Peyer's patch (tissue), 4 donors: ENCODE measurements at places on chromosomes 7 and 10. TPM values are rescaled to one million over a fixed set of nuclear protein-coding genes. Genes with fewer than 3 reads are reported as not detected.

DNA sequence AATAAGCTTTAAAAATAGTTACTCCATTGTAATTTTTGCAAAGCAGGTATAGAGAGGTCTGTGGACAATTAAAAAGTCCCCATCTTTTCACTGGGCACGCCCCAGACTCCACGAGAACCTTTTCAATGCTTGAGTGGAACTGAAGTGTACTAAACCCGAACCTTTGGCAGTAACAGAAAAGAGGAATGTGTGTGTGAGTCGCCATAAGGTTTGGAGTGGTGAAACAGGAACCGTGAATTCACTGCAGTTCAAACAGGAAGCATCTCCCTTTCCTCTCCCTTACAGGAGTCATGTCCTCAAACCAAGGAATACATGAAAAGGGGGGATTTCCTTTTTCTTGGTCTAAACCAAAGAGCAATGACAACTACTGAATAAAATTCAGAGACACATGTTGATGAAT, 23.2 kb downstream of the NDUFB2 start:
- DNase-seq = no peak
- H3K4me1 ChIP-seq = no peaks in the 10 kb centered on the region
- H3K36me3 ChIP-seq = no peaks in the 10 kb centered on the region

GRCh38 chr7:96188174-96188581, 133.7 kb downstream of the SLC25A13 start:
- H3K27me3 ChIP-seq = no peaks in the 10 kb centered on the region
- H3K4me1 ChIP-seq = no peaks in the 10 kb centered on the region
- H3K36me3 ChIP-seq = peaks cover 4% of the 10 kb centered on the region
- no peak overlapping the region for H3K4me3 ChIP-seq
- no peak for DNase-seq

DNA sequence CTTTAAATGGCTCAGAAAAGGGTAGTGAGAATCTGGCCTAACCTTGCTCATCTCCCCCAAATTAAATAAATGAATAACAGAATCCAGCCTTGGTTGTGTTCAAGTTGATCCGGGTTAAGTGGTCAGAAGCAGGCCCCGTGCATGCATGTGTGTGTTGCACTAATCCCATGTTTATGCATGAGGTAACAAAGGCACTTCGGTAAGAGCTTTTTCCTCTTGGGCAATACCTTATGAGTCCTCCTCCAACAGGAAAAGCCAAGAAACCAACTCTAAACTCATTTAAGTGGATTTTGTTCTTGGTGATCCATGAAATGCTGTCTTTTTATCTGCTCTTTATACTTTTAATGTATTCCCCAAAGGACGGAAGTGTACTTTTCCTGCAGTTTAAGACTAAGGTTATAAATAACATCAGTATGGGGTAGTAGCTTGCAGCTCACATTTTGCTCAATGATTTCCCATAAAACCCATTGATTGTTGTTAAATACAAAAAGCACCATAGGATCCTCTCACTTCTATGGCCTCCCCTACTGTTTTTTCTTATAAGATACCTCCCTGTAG, 104.9 kb upstream of the YAE1 start:
- no peak for DNase-seq
- no peaks in the 10 kb centered on the region for H3K4me1 ChIP-seq
- H3K27me3 ChIP-seq = no peaks in the 10 kb centered on the region
- no peak overlapping the region for H3K4me3 ChIP-seq

DNA sequence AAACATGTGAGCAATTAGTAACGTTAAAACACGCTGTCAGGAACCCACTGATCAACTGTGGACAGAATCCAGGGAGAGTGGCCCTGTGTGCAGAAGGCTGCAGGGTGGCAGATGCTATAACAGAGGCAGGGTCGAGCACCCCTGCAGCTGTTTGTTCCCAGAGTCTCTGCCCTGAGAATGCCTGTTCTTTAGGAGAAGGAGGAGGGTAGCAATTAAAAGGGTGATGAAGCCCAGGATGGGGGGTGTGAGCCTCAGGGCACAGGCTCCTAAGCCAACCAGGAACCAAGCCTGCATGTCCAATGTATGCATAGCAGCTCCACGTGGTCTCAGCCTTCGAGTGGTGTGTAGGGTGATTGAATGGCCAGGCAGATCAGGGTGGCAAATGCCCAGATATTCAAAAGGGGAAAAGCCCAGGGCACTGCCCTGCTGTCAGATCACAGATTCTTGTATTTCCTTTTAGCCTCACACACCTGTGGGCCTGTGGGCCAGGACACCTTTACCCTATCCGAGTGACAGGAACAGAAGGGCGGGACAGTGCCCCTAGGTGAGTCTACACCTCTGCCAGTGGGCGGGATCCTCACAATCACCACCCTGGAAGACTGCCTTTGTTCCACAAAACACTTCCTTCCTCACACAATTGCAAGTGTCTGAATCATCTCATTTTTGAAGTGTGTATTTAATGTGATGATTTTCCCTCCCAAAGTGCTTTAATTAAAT, 7.3 kb downstream of the WDFY4 start:
- H3K27ac ChIP-seq = no peak overlapping the region
- no peak overlapping the region for H3K4me3 ChIP-seq
- H3K4me1 ChIP-seq = no peaks in the 10 kb centered on the region
- H3K36me3 ChIP-seq = no peaks in the 10 kb centered on the region
- DNase-seq = no peak

DNA sequence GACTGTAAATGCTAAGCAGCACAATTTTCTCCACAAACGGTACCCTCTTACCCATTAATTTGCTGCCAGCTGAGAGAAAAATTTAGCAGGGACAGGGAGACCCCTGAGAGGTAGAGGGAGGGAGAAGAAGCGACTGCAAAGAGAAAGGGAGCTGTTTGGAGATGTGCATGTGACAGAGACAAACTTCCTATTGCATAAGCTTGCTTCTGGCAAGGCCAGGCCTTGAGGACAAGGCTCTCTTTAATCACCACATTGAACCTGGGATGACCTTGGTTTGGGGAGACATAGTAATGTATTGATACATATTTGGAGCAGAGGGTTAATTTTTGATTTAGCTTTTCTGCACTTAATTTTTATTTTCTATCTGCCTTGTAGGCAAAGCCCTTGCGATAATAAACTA, 31.1 kb upstream of the HIBADH start:
- H3K36me3 ChIP-seq = no peaks in the 10 kb centered on the region
- DNase-seq = no peak
- no peaks in the 10 kb centered on the region for H3K27me3 ChIP-seq
- no peaks in the 10 kb centered on the region for H3K4me1 ChIP-seq
- no peak overlapping the region for H3K4me3 ChIP-seq

DNA sequence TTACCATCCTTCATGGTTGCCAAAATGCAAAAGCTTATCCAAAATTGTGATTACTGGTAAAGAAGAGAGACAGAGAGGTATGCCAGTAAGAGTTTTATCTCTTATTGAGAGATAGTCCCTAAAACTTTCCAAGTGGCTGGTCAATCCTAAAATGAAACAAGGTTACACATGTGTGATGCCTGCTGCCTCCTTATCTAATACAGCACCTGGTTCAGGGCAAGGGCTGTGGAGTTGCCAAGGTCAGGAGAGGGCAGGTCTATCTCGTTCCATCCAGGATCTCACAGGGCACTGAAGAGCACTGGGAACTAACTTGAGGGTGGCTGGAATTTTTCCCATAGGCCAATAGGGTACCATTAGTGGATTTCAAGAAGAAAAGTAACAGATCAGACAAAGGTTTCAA, 18.3 kb downstream of the VOPP1 start:
- H3K4me1 ChIP-seq = peaks cover 45% of the 10 kb centered on the region
- no peaks in the 10 kb centered on the region for H3K36me3 ChIP-seq
- DNase-seq = no peak
- H3K27me3 ChIP-seq = no peaks in the 10 kb centered on the region

- no peaks in the 10 kb centered on the region for H3K36me3 ChIP-seq
- H3K4me3 ChIP-seq = no peak overlapping the region
- no peaks in the 10 kb centered on the region for H3K4me1 ChIP-seq
- no peaks in the 10 kb centered on the region for H3K27me3 ChIP-seq
- no peak overlapping the region for H3K27ac ChIP-seq
Measured at GRCh38 chr7:148849393-148850098, 34.5 kb downstream of the EZH2 start.

GRCh38 chr7:139777133-139777891, 486 bp downstream of the HIPK2 start:
- H3K4me3 ChIP-seq = peak overlapping the region; percentile 88
- H3K27ac ChIP-seq = peak overlapping the region; percentile 91
- peak; percentile 59 for DNase-seq
- no peaks in the 10 kb centered on the region for H3K36me3 ChIP-seq
- no peaks in the 10 kb centered on the region for H3K27me3 ChIP-seq

- no peaks in the 10 kb centered on the region for H3K27me3 ChIP-seq
- no peaks in the 10 kb centered on the region for H3K4me1 ChIP-seq
- DNase-seq = no peak
- H3K27ac ChIP-seq = no peak overlapping the region
Measured at GRCh38 chr10:92122941-92123450, 167.9 kb downstream of the CPEB3 start.

DNA sequence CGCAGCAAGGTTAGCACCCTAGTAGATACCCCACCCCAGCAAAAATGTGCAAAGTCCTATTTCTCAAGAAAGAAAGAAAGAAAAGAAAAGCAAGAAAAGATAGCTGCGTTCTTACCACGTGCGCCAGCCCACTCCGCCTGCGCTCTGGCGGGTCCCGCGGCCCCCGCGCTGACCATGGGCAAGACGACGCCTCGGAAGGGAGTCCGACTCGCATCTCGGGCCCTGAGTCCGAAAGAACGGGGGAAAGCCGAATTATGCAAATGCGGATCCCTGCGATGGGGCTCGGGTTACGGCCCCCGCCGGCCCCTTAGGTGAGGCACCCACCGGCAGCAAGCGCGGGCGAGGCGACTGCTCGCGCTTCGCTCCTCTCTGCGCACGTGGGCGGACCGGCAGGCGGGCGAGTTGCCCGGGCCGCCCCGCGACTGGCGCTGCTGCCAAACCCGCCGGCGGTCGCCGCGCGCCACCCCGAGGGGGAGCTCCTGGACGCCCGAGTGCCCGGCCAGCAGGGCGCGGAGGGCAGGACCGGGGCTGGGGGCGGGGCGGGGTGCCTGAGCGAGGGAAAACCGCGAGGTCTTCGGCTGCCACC, 2.4 kb upstream of the EGR2 start:
- H3K4me1 ChIP-seq = peaks cover 8% of the 10 kb centered on the region
- DNase-seq = peak; percentile 54
- peak overlapping the region; percentile 77 for H3K4me3 ChIP-seq

- H3K4me1 ChIP-seq = no peaks in the 10 kb centered on the region
- no peaks in the 10 kb centered on the region for H3K27me3 ChIP-seq
- H3K4me3 ChIP-seq = no peak overlapping the region
- no peaks in the 10 kb centered on the region for H3K36me3 ChIP-seq
Measured at GRCh38 chr10:131991726-131992125, 10.0 kb upstream of the BNIP3 start.

- H3K4me1 ChIP-seq = peaks cover 17% of the 10 kb centered on the region
- DNase-seq = peak; percentile 75
- H3K36me3 ChIP-seq = no peaks in the 10 kb centered on the region
- H3K27me3 ChIP-seq = peaks cover 34% of the 10 kb centered on the region
Measured at GRCh38 chr10:101778781-101779543, 3.0 kb upstream of the FGF8 start.

DNA sequence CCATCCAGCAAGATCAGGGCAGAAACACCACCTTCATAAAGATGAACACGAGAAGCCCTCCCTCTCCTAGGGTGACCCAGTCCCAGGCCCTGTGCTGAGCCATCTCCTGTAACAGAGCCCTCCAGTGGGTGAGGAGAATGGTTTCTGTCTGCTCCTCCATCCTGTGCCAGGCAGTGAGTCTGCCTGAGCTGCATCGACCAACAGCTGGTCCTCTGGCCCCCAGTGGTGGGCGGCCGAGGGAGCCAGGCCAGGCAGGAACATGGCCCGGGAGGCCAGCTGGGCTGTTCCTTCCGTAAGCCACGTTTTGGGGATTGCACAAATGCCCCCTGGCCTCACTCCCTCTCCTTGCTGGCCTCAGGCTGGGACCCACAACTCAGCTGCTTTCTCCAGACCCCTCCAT, 73.5 kb downstream of the GRB10 start:
- no peak overlapping the region for H3K27ac ChIP-seq
- no peaks in the 10 kb centered on the region for H3K36me3 ChIP-seq
- no peak for DNase-seq
- H3K4me3 ChIP-seq = no peak overlapping the region
- H3K4me1 ChIP-seq = no peaks in the 10 kb centered on the region

- no peak overlapping the region for H3K4me3 ChIP-seq
- H3K4me1 ChIP-seq = no peaks in the 10 kb centered on the region
- no peaks in the 10 kb centered on the region for H3K27me3 ChIP-seq
Measured at GRCh38 chr7:91289633-91290254, 25.5 kb downstream of the FZD1 start.

DNA sequence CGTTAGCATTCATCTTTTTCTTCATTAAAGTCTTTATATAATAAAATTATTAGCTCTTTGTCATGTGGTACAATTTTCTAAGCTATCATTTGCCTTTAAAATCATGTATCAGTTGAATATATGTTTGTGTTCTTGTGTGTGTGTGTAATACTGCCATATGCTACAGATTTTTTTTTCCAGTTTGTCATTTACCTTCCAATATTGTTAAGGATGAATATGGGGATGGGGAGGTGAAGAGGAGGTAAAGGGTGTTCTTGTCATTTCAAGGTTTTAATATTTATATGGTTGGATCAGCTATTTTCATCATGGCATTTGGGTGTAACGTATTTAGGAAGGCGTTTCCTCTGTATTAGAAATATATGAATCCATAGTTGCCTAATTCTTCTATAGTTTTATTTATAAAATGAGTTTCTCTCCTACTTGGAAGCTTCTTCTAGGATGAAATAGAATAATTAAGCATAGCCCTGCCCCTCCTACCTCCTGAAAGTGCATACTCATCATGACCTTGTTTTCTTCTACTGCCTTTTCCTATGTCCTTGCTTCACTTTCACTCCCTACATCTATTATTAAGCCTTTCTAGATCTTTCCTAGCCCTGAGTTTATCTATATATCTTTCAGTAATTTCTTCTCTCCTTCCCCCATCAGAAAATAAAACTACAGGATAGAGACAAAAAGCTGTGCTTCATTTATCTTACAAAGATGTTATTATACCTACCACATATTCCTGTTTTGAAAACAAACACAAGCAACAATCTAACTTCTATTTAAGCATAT, 25.1 kb downstream of the RAB18 start:
- no peaks in the 10 kb centered on the region for H3K36me3 ChIP-seq
- H3K4me3 ChIP-seq = no peak overlapping the region
- H3K27ac ChIP-seq = no peak overlapping the region
- DNase-seq = no peak
- H3K4me1 ChIP-seq = no peaks in the 10 kb centered on the region

GRCh38 chr10:95122736-95123135, 53.4 kb upstream of the CYP2C8 start:
- no peak overlapping the region for H3K27ac ChIP-seq
- H3K27me3 ChIP-seq = no peaks in the 10 kb centered on the region
- no peaks in the 10 kb centered on the region for H3K36me3 ChIP-seq

GRCh38 chr10:80168162-80168511, 35.6 kb downstream of the PLAC9 start:
- no peak for DNase-seq
- H3K36me3 ChIP-seq = peaks cover 83% of the 10 kb centered on the region
- no peaks in the 10 kb centered on the region for H3K27me3 ChIP-seq
- peaks cover 10% of the 10 kb centered on the region for H3K4me1 ChIP-seq
- H3K27ac ChIP-seq = no peak overlapping the region

- no peaks in the 10 kb centered on the region for H3K36me3 ChIP-seq
- no peaks in the 10 kb centered on the region for H3K4me1 ChIP-seq
- no peaks in the 10 kb centered on the region for H3K27me3 ChIP-seq
- no peak overlapping the region for H3K27ac ChIP-seq
Measured at GRCh38 chr10:6333086-6333485, 130.4 kb downstream of the PFKFB3 start.

The SAP25 gene
- 15.3 TPM for total RNA-seq

The CPA2 gene
- 2.7 TPM for total RNA-seq

The TMEM176A gene
- total RNA-seq = 214 TPM

The SYT15 gene
- 0.38 TPM for total RNA-seq

The NKX1-2 gene
- total RNA-seq = not detected

The SERPINE1 gene
- 3.0 TPM for total RNA-seq

The CALHM1 gene
- not detected for total RNA-seq

The PPP1R3C gene
- total RNA-seq = 1.6 TPM

The APBB1IP gene
- total RNA-seq = 6.3 TPM

The ACSM6 gene
- not detected for total RNA-seq

The GNAT3 gene
- not detected for total RNA-seq
